ENCODE measurements at places on chromosomes 1 and 21.

DNA sequence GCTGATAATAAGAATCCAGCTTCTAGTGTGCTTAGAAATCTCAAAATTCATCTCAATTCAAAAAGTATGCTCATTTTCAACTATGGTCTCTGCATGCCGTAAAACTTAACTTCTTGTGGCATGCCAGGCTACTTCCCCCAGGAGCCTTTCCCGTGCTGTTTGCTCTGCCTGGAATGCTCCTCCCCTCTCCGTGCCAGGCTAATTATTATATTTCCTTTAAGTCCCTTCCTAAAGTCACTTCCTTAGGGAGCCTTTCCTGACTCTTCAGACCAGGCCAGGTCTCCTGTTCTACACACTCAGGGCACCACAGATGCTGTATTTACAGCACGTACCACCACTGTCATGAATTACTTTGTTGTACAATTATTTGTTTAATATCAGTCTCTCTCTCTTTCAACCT, 67.1 kb upstream of the PPP2R5A start:
- DNase-seq: no peak

DNA sequence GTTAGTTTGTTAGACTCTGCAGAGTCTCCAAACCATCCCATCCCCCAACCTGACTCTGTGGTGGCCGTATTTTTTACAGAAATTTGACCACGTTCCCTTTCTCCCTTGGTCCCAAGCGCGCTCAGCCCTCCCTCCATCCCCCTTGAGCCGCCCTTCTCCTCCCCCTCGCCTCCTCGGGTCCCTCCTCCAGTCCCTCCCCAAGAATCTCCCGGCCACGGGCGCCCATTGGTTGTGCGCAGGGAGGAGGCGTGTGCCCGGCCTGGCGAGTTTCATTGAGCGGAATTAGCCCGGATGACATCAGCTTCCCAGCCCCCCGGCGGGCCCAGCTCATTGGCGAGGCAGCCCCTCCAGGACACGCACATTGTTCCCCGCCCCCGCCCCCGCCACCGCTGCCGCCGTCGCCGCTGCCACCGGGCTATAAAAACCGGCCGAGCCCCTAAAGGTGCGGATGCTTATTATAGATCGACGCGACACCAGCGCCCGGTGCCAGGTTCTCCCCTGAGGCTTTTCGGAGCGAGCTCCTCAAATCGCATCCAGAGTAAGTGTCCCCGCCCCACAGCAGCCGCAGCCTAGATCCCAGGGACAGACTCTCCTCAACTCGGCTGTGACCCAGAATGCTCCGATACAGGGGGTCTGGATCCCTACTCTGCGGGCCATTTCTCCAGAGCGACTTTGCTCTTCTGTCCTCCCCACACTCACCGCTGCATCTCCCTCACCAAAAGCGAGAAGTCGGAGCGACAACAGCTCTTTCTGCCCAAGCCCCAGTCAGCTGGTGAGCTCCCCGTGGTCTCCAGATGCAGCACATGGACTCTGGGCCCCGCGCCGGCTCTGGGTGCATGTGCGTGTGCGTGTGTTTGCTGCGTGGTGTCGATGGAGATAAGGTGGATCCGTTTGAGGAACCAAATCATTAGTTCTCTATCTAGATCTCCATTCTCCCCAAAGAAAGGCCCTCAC, at the start of gene OLIG2:
Gene OLIG2 (plus strand): TSS at position 447 of the 954 bp plus-strand sequence. CDS start 928 bp downstream, outside the sequence.
- DNase-seq: peak; percentile 28

- DNase-seq: no peak
Observed at GRCh38 chr1:161119092-161119903, 1.4 kb downstream of the NIT1 start.

DNA sequence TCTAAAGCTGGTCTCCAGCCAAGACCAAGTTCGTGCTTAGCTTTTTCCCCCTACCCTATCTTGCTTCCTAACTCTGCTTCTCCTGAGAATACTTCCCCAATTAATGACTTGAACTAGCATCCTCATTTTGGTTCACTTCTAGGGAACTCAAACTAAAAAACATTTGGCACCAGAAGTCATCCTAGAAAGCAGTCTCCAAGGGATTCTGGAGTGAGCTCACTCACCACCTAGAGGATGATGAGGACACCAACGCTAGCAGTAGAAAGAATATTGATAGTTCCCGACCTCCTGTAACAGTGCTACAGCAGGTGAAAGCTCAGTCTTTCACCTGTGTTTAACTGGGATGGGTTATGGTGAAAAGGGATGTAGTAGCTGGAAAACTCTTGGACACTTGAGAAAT, 4.7 kb upstream of the PSMB2 start:
- DNase-seq: no peak

DNA sequence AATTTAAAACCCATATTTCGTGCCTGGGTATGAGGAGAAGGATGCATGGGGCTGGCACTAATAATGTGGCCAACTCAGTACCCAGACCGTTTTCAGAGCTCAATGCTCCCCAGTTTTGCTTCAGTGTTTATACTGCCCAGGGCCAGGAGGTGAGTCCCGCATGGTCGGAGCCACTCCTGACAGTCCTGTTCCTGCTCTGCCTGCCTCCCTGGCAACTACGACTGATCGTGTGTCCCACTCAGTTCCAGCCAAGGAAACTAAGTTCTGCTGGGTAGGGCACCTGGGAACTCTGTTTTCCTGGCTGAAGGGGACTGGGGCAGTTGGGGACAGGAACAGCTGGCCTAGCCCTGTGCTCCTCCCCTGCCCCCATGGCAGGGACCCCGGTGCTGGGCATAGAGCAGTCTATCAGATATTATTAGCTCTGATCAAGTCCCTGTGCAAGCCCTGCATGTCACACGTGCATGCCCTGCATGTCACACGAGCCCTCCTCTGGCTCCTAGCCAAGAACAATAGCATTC, 19.2 kb downstream of the S100A7 start:
- DNase-seq: no peak

DNA sequence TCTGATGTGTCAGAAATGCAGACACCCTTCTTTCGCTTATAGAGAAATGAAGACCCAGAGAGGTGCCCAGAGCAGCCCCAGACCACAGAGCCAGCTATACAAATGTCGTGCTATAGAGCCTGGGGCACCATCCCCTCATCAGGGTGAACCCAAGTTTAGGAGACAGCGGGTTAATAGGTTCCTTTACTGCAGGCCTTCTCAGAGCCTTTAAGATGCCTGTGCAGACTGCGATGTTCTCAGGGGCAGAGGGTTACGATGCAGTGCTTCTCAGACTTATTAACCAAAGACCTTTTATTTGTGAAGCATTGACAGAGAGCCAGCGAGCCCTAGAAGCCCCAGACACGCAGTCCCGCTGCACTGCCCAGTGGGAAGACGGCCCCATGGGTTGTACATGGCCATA, 46.9 kb downstream of the STPG1 start:
- no peak for DNase-seq

- no peak for DNase-seq
Observed at GRCh38 chr1:70666381-70667140, 255.5 kb downstream of the CTH start.

GRCh38 chr1:186790101-186790500, 38.6 kb upstream of the PLA2G4A start:
- DNase-seq: no peak

- DNase-seq: no peak
Observed at GRCh38 chr21:42461881-42462877, 33.8 kb downstream of the RSPH1 start.

GRCh38 chr1:241641773-241642592, 1.8 kb upstream of the CHML start:
- no peak for DNase-seq

- peak; percentile 6 for DNase-seq
Observed at GRCh38 chr1:27724961-27725373, 794 bp upstream of the FAM76A start.

- DNase-seq: no peak
Observed at GRCh38 chr1:238063454-238063853, 172.7 kb upstream of the ZP4 start.

- DNase-seq: no peak
Observed at GRCh38 chr1:76023669-76024435, 50.7 kb upstream of the ST6GALNAC3 start.

- DNase-seq: no peak
Observed at GRCh38 chr1:65980237-65980636, 187.5 kb downstream of the PDE4B start.

- no peak for DNase-seq
Observed at GRCh38 chr1:46692811-46693770, 21.4 kb downstream of the TEX38 start.

DNA sequence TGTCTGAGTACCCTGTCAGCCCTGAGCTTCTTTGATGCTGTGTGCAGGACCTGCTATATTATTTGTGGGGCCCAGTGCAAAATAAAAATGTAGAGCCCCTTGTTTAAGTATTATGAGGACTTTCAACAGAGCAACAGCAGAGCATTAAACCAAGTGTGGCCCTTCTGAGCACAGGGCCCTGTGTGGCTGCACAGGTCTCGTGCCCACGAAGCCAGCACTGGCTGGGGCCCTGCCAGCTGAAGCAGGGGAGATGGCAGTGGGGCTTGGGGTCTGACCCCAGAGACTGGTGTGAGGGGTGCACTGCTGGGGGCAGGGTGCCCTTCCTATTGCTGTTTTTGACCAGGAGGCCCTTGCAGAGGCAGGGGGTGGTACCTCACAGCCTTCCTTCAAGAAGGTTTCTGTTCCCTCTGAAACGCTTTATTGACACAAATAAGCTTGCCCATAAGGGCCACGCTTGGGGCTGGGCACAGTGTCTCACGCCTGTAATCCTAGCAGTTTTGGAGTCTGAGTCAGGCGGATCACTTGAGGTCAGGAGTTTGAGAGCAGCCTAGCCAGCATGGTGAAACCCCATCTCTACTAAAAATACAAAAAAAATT, 2.2 kb upstream of the SEMA4A start:
- DNase-seq: no peak

DNA sequence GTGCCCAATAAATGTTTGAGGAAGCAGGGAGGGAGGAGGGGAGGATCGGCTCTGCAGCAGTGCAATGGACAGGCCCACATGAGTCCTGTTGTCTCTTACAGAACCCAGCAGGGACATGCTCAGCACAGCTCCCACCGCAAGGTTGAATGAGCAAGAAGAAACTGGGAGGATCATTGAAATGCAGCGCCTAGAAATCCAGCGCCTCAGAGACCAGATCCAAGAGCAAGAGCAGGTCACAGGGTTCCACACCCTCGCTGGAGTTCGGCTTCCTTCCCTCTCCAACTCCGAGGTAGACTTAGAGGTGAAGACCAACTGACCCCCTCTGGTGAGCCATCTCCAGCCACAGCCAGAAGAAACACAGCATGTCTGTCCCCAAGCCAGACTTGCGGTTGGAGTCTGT, 15.9 kb upstream of the TMEM125 start:
- DNase-seq: no peak

- no peak for DNase-seq
Observed at GRCh38 chr1:103327054-103327719, 198.3 kb upstream of the RNPC3 start.

DNA sequence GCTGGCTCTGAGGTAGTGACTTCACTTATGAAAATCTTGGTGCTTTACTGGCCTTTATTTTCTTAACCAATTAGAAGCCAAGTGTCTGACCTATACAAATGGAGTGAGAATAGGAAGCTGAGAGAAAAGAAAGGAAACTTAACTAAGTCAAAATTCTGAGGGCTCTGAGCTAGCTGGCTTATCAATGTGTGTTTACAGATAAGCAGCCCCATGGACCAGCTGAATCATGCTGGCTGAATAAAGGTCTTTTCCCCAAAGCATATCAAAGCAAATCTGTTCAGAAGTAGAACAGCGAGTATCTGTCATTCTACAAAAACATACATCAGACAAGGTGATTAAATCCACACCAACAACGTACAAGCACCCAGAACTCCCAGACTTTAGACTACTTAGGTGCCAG, 117.2 kb downstream of the BRINP2 start:
- DNase-seq: no peak

DNA sequence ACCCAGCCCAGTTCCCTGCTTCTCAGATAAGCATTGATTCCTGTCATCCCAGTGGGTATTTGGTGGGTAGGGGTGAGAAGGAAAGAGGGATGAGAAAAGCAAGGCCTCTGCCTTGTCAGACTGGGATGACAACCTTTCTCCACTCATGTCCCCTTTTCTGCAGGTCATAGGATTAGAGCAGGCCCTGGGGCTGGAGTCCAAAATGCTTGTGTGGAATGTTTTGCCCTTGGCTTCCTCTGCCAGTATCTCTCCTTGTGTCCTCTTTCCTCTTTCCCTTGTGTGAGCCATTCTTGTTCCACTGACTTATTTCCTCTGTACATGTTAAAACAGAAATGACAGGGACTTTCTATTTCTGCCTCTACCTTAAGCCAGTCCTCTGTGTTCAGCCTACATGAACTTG, 4.1 kb downstream of the ATP2B4 start:
- DNase-seq: peak; percentile 50

DNA sequence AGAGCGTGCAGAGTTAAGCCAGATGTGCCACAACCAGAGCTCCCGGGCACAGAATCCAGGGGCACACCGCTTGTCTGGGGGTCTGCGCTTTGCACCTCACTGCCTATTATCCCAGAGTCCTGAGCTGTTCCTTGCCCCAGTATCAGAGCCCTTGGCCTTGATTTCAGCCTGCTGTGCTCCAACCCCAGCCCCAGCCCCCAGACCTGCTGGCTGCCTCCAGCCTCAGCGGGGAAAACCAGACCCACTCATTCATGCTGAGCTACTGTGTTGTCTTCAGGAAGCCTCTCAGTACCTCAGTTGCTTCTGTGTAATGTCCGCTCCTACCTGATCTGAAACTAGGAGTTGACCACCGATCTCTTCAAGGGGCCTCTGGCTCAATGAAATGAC, 1.1 kb downstream of the IKBKE start:
- no peak for DNase-seq

DNA sequence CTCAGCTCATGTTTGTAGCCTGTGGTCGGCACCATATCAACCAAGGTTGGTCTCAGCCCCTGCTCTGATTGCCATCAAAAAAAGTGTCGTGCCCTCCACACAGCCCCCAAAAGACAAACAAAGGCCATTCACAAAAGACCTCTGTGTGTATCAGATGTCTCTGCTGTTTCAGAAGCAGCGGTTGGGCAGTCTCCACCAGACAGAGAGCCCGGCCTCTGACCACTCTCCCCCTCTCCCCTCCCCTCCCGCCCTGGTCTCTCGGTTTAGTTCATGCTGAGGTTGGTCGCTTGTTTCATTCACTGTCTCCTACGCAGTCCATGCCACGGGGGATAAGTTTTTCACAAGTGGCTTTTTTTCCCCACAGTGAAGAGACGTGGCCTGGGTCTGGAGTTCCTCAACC, 27.1 kb downstream of the ACTA1 start:
- no peak for DNase-seq

- no peak for DNase-seq
Observed at GRCh38 chr21:44791246-44791645, 10.4 kb downstream of the UBE2G2 start.

DNA sequence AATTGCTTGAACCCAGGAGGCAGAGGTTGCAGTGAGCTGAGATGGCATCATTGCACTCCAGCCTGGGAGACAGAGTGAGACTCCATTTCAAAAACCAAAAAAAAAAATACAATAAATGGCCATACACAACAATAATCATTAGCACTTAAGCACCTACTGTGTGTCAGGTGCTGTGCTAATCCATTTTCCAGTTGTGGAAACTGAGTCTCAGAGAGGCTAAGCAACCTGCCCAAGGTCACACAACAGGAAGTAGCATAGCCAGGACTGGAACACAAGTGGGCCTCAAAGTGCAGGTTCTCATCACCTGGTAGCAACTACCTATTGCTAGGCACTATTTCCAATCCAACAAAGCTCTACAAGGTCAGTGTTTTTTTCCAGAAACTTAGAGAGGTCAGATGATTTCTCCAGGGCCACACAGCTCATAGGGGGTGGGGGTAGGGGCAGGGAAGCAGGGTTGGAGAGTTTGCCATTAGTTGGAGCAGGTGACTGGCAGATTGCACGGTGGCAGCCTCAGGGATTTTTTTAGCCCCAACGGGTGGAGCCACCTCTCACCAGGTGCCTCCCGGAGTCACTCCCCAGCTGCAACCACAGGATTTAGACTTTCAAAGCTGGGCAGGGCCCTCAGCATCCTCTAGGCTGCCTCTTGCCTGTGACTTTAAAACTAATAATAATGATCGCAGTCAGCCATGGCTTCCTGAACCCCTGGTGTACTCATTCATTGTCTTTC, 52.5 kb upstream of the ID3 start:
- DNase-seq: no peak
